ENCODE measurements at places on chromosomes 2 and 18.

- no peak for DNase-seq
These were observed 11.3 kb upstream of the PXDN start for GRCh38 chr2:1755436-1756191.

DNA sequence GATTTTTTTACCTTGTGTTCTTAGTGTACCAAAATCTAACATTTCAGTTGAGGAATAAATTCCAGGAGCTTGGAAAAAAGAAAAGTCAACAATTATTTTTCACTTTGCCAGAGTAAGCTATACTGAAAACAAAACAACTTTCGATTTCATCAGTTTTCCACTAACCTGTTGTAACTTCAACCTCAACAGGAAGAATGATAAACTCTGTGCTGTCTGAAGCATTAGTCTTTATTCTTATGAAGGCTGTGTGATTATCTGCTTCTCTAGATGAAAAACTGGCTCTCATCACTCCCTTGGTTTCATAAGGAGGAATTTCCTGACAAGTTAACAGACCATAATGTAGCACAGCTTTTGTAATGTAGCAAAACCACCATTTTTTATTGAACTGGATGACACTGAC is 121.2 kb downstream of the ZAP70 start:
- DNase-seq = no peak

DNA sequence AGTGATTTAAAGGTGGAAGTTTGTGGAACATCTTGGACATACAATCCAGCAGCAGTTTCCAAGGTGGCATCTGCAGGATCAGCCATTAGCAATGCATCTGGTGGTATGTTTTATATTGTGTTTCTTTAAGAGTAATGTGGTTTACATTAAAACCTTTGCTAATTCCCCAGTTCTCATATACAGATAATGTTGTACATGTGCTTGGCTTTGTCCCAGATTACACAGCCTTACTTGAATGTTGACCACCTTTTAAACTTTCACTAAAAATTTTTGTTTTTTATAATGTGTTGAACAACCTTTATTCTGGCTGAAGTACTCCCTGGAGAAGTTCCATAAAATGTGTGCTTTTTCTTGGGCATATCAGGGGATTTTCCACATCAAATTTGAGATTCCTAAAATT is 57.5 kb downstream of the MIB1 start:
- DNase-seq = no peak

DNA sequence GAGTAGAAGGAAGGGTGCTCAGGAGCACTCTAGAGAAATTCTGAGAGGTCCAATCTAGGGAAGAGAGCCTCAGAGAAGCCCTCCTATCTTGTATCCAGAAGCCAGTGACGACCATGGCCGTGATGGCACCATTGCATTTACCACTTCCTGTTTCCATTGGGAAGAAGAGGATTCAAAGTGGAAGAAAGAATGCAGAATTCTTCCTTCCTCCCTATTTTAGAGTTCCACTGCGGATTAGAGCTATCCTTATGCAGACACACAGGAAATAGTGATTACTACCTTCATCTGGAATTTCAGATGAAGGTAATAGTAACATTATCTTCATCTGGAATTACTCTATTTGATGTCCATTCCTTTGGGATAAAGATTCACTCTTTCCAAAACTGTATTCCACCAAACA is 45.6 kb upstream of the PCBP1 start:
- no peak for DNase-seq

DNA sequence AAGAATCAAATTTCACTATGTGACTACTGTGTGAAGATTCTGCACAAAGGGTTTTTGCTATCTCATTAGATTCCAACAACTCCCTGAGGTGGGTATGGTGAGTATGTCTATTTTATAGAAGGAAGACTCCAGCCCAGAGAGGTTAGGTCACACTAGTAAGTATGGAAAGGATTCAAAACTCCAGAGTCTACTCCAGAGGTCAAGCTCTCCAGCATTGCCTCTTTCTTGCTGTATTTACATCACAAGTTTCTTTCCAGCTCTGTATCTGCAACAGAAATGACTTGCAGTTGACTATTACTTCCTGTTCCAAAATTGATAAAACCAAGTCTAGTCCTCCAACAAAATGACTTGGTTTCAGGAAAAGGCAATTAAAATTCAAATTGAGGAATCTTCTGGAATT is 2.1 kb downstream of the COL4A4 start:
- no peak for DNase-seq

- no peak for DNase-seq
These were observed 35.6 kb downstream of the RAMP1 start for GRCh38 chr2:237894986-237895543.

- no peak for DNase-seq
These were observed 202.4 kb downstream of the INSIG2 start for GRCh38 chr2:118290411-118291250.

DNA sequence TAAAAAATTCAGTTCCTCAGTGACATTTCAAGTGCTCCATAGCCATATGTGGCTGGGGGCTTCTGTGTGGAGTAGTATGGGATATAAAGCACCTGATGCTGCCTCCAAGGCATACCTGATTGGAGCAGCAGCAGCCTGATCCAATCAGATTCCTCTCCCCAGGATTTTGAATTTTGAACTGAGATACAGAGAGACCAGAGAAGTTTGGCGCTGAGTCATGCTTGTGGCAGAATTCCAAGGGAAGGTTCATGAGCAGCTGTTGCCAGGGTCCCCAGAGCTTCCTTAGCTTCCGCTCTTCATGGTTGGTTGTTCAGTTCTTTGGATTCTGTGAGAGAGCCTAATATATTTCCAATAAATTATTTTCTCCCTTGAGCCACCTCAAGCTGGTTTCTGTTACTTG is 29.0 kb upstream of the CFAP36 start:
- no peak for DNase-seq

DNA sequence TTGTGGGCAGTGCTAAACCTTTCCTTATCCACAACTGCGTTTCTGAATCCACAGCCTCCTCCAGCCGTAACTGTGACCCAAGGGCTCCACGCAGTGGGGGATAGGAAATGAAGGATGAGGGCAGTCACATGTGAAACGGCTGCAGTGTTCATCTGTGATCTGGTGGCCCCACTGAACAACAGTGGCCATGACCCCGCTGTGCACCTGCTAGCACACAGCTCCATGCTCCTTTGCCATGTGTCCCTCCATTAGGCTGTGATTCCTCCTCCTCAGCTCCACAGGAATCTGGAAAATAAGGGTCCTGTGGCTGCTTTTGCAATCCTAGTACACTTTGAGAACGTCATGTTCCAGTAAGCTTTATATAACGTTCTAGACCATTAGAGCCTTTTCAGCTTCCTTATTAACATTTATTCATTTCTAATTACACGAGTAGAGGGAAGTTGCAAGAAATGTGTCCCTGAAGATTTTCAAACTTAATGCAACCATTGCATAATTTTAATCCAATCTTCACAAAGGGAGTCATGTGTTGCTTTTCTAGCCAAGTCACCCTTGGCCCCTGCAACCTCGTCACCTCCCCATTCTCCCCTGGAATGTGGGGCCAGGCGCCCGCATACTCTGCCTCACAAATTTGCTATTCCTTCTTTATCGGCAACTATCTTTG is 7.1 kb upstream of the NAPG start:
- DNase-seq = no peak

DNA sequence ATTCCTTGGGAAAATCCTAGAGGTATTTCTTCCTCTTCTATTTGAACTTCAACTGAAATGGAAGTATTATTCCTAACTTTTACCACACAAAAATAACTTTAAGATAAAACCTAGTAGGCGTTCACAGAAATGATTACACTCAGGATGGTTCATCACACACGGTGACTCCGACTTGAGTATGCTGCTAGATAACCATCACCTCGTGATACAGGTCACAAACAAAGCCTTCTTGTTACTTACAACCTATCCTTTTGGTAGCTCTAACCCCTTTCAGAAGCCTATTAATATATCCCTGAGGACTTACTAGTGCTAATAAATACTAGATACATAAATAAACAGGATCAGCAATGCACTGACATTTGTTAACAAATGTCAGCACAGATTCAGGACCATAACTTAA is 101.0 kb upstream of the DNER start:
- DNase-seq = no peak

DNA sequence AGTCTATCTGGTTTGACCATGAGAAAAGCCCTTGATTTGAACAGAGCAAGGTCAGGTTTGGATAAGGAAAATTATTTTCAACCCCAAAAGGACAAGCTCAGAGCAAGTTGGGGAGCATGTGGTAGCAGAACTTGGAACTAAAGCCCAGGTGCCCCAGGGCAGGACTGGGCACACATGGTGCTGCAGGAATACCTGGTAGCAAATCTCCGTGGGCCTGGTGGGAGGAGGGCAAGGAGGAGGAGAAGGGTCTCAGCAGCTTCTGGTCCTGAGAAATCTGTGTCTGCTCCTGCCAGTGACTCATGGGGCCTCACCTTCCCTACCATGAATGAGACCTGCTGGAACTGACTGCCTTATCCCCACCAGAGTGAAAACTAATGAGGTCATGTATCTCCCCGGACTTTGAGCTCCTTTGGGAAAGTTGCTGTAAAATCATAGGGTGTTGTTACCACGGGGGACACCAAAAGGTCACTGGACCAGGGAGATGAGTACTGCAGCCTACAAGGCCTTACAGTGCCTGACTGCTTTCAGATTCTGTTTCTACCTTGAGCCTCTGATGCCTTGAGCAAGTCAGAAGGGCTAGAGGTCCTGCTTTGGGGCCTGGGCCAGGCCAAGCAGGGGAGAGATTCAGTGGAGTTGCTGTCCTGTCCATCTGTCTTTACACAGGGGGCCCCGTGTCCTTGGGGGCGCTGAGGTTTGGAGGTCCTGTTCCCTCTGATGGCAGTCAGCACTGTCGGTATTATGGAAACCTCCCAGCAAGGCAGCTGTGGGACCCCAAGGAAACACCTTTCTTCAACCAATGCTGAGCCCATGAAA is 304.0 kb downstream of the MYCN start:
- no peak for DNase-seq

DNA sequence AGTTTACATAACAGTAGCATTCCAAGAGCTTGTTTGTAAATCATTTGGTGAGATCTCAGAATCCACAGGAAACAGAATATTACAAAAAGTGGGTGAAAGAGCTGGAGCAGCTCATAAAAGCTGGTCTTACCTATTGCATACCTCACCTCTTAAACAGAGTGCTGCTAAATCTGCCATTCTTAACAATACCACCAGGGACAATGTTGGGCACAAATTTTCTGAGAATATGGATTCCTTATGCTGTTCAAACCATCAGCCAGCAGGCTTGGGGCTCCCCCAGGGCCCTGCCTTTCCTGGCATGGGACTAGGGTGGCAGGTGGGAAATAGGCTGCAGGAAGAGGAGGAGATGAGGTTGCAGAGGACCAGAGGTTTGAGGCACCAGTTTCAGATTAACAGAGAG is 55.6 kb downstream of the TGFA start:
- DNase-seq = no peak

DNA sequence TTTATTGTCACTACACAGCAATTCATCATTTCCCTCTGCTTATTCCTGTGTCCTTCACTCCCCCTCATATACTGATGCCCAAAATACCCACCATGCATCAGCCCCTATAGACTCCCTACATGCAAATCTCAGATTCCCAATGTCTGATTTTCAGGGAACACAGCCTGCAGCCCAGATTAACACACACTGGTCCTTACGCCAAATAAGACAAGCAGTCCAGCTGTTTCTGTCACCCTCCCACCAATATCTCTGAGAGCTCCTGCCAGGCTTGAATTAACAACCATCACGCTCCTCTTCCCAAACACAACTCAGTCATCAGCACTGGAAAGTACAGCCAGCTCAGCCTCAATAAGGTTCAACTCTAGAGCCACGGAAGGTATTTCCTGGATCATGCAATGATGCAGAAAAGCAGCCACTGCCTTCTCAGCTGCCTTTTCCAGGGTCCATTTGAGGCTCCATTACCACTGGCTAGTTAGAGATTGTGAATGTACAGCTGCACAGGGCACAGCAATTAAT is 39.0 kb upstream of the SLC35F5 start:
- DNase-seq = no peak
